Dermis microvascular lymphatic vessel endothelial cell (primary cell): ENCODE measurements at places on chromosomes 12 and 14. TPM values are rescaled to one million over a fixed set of nuclear protein-coding genes. Genes with fewer than 3 reads are reported as not detected.

TAS2R8 gene
- not detected in 2 replicates for total RNA-seq

LRRC43 gene
- total RNA-seq: 1.1 and 1.5 TPM in 2 replicates

HPD gene
- total RNA-seq: not detected in 2 replicates

- no peak for DNase-seq
Observed at GRCh38 chr14:50740856-50741255, 72.8 kb upstream of the SAV1 start.

DNA sequence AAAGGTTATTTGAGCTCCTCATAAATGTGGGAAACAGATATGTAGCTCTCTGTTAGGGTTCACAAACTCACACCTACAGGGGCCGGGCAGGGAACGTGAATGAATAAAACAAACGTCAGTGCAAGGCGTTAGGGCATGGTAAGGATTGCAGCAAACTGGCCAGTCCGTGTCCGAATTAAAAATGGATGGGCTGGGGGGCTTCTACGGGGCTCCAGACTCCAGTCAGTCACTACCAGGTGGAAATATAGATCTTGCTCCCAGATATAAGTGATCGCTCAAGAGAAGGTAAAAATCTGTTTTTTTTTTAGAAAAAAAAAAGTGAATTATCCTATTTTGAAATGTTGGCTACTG is 333.1 kb downstream of the MED13L start:
- no peak for DNase-seq

- DNase-seq: no peak
Observed at GRCh38 chr12:123961585-123962345, 10.9 kb downstream of the CCDC92 start.

DNA sequence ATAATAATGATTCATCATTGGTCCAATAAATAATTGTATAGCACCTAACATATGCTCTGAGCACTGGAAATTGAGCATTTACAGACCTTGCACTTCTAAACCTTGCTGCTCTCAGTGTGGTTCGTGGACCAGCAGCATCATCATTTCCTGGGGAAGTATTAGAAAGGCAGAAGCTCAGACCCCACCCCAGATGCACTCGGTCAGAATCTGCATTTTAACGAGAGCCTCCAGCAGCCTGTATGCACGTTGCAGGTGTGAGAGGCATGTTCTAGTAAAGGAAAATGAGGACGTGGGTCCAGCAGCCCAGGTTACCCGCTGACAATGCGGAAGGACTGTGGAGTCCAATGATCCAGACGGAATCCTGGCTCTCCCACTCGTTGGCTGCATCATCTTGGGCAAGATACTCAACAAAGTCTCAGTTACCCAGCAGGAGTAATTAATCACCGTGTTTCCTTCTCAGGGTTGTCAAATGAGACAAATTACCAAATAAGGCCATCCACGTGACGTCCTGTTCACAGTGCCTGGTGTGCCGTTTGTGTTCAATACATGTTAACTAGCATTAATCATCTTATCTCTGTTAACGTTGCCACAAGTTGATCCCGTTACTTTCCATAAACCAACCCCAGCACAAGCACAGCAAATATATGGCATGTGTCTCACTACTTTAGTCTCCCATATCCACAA is 49.2 kb upstream of the CCND2 start:
- no peak for DNase-seq

DNA sequence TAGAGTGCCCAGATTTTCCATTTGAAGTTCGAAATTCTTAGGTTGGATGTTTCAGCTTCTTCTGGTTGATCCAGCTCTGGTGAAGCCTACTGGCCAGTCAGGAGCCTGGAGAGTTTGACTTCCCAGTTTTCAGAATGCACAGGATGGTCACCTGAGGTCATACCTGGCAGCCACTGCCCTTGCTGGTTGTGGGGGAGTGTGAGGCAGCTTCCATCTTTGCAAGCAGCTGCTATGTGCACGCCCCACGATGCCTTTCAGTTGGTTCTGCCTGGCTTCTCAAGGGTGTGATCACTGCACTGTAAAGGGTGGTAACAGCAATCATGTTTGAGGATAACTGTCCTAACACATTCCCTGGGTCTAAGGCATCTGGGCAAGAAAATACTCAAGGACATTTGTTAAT is 15.4 kb downstream of the CCDC92 start:
- DNase-seq: no peak

- no peak for DNase-seq
Observed at GRCh38 chr12:115093261-115093660, 409.3 kb upstream of the TBX3 start.

E2F7 gene
- total RNA-seq: 4.9 and 7.6 TPM in 2 replicates

ALDH2 gene
- 40.6 and 62.2 TPM in 2 replicates for total RNA-seq

CMKLR1 gene
- under 0.01 and 0.13 TPM in 2 replicates for total RNA-seq

DNA sequence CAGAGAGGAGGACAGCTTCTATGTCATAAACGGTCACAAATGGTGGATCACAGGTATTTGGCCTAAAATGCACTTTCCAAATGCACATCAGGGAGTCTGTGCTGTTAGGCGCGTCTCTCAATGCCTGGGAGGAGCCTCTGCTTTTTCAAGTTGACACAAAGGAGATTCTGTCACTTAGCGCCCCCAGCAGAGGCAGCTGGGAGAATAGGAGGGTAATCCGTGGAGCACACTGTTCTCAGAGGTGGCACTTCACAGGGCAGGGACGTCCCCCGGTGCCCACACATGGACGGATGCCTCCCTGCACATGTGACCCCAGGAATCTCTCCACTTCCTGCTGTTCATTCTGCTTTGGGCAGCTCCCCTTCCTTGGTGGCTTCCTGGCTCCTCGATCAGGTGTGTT is 19.4 kb upstream of the ALDH2 start:
- no peak for DNase-seq

NGB gene
- not detected in 2 replicates for total RNA-seq

DNA sequence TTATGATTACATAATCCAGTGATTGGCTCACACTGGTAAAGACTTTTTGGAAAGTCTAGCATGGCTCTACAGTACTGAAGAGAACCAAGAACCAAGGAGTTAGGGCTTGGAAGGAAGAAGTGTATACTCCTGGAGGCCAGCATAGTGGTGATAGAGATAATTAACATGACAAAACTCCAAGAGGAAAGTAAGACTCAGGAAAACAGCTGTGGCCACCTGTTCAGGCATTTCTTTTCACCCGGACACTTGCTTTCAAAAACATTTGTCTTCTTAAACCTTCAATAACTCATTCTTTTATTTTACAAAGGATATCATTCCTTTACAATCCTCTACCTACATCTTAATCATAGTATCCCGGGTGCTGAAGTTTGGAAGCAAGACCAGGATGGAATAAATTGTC is 50.9 kb downstream of the KLHL28 start:
- no peak for DNase-seq

SERPINA1 gene
- total RNA-seq: not detected in 2 replicates

DNA sequence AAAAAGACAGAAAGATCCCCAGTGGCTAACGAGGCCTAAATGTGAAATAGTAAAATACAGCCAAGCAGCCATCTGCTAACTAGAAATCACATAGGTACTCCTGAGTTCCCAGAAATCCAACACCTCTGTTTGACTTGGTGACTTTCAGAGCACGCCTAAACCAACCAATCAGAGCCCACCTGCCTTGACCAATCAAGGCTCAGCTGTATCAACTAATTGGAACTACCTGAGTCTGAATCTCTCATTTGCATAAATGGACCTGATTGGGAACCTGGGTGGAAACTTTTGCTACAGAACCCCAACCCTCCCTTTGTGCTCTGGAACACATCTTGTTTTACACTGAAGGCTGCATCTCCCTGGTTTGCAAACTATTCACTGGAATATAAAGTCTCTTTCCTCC is 5.1 kb upstream of the TCL1B start:
- no peak for DNase-seq

- DNase-seq: no peak
Observed at GRCh38 chr12:129169928-129170327, 316.6 kb downstream of the GLT1D1 start.

GRCh38 chr12:581321-581720 is 81.9 kb downstream of the NINJ2 start:
- no peak for DNase-seq

DNA sequence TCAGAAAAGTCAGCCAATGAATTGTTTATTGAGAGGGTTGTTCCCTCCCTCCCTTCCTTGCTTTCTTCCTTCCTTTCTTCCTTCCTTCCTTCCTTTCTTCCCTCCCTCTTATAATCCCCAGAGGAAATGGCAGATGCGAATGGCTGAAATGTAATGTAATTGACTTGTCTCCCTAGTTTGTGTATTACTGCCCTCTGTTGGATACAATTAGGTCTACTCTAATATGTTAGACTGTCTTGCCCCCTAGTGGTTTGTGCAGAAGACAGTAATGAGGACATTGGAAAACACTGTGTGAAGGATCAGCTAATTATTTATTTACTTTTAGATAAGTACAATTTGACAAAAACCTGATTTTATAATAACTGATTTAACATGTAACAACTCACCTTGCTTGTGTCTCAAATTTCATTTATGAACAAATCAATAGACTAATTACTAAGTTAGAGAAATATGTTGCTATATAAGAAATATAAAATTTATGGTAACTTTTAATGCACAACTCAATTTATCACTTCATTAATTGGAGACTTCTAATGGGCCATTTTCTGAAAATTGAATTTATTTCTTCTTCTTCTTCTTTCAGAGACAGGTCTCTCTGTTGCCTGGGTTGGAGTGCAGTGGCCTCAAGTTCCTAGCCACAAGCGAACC is 229.8 kb upstream of the LRIG3 start:
- peak; percentile 86 for DNase-seq

HOXC9 gene
- 0.13 and 1.3 TPM in 2 replicates for total RNA-seq

DNA sequence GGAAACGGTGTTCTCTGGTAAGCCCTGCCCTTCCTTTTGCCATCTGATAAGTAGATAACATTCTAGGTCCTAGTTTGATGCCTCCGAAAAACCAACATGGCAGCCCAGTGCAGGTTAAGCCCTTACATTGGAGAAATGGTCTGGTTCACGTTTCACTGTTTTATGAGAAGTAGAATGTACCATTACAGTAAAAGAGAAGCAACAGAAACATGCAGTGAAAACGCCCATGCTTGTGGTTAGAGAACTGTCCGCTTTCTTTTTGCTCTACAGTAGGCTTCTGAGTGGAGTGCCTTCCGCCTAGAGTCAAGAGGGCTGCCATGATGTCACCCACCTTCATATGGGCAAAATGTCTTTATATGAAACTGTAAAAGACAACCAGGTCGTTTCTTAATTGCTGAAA is 190.4 kb upstream of the BCL2L14 start:
- DNase-seq: no peak

DNA sequence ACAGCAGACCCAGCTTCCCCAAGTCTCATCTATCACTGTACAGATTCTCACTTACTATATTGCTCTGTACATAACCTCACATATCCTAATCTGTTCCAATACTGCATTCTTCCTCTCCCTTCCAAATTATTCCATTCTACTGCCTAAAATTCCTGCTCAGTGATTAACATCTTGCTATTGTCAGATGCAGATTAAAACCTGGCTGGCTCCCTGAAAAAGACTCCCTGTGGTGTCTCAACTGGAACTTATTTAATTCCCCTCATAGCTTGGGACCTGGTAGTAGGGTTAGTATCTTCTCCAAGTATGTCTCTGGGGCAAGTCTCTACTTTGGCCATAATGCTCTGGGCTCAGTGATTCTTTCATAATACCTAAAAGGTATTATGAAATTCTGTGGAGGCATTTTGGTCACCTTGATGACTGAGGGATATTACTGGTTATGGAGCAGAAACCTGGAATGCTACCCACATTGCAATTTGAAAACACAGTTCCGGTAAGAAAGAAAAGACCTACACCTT is 55.8 kb downstream of the PAWR start:
- DNase-seq: no peak

TBC1D30 gene
- 13.9 and 14.3 TPM in 2 replicates for total RNA-seq

GRCh38 chr12:110338754-110339153 is 57.7 kb downstream of the ATP2A2 start:
- DNase-seq: peak; percentile 42

DNA sequence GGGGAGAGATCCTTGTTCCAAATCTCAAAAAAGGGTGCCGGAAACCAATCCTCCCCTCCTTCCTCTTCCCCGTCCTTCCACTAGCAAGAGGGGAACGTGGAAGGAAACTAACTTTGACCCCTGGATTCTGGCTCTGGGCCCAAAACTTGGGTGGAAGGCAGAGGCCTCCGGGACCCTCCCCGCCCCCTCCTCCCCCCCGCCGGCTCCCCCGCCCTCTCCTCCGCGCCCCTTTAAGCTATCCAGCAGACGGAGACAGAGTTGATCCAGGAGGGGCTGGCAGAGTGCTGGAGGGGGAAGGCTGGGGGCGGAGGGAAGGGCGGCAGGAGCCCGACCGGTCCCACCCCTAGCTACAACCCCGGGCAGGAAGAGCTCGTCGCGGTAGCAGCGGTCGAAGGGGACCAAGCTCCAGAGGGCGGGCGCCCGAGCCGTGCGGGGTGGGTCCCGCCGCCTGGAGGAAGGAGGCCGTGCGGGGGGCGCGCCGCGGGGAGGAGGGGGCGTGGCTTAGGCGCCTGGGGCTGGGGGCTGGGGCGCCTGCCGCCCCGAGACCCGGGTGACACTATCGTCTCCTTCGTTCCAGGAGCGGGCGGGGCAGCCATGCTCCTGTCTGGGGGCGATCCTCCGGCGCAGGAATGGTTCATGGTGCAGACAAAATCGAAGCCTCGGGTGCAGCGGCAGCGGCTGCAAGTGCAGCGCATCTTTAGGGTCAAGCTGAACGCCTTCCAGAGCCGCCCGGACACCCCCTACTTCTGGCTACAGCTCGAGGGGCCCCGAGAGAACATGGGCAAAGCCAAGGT is at the start of gene NYNRIN:
Gene NYNRIN, plus strand, starts transcription at position 351 of the 794 bp plus-strand sequence. Its CDS starts 244 bp downstream, at position 595.
- no peak for DNase-seq

GRCh38 chr14:59265808-59266207 is 77.3 kb downstream of the DAAM1 start:
- no peak for DNase-seq

OASL gene
- 0.25 and 0.26 TPM in 2 replicates for total RNA-seq

- DNase-seq: peak; percentile 51
Observed at GRCh38 chr14:74569806-74570591, 42.0 kb downstream of the LTBP2 start.

- no peak for DNase-seq
Observed at GRCh38 chr14:28653521-28653920, 113.1 kb upstream of the FOXG1 start.

- no peak for DNase-seq
Observed at GRCh38 chr12:13007496-13008233, 7.6 kb upstream of the HEBP1 start.

DNA sequence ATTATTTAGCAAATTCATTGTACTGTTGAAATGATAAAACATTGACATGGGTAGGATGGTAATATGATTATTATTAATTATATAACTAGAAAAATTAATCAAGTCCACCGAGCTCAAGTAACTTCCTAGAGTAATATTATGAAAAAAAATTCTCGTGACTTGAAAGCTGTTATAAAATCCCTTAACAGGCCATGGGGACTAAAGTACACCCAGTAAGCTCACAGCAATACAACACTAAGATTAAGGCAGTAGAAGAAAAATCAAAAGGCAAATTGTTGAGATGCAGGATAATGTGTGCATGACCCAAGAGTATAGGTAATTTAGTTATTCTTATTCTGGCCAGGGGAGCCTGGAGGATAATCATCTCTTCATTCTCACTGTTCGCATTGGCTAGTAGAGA is 162.6 kb upstream of the LRIG3 start:
- DNase-seq: no peak
